ENCODE measurements at places on chromosomes 3 and 15.
A peak's percentile ranks its signal among the peaks of the same experiment; 100 is the strongest.

DNA sequence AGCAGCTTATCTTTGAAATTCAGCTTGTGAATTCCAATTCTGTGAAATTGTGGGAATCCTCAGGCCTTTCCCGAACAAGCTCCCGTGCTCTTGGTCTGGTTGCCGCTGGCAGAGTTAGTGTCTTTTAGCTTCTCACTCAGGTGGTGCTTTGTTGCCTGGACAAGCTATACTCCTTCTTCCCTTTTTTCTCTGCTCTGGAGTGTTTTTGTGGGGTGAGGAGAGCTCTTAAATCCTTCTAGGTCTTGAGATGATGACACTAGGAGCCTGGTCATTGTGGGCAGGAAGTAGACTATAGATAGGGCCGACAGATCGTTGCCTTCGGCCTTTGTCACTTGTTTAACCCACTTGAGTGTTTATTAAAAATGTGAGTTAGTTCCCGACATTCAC is 93.8 kb downstream of the SLCO3A1 start:
- DNase-seq, result no peak

GRCh38 chr15:32942401-32942841 is 224.6 kb downstream of the GREM1 start:
- DNase-seq, result no peak

- DNase-seq, result no peak
These were observed 3.1 kb downstream of the SNRK start for GRCh38 chr3:43289401-43289800.

- peak; percentile 68 for DNase-seq
These were observed 654 bp upstream of the C3orf38 start for GRCh38 chr3:88149101-88149508.

- no peak for DNase-seq
These were observed 30.4 kb upstream of the UMPS start for GRCh38 chr3:124699686-124700396.

DNA sequence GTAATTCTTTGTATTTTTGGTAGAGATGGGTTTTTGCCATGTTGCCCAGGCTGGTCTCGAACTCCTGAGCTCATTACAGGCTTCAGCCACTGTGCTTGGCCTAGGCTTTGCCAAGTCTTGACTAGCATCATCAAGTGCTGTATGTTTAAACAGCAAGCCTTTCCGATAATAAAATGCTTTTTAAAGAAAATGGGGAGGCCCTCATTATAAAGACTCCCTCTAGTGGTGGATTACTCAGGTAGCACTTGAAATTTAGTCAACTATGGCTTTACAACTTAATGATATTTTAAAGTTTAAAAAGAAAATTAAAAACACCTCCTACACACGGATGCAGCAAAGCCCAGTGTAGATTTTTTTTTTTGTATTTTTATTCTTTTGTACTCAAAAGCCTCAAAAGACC is 213.6 kb downstream of the GAP43 start:
- no peak for DNase-seq

DNA sequence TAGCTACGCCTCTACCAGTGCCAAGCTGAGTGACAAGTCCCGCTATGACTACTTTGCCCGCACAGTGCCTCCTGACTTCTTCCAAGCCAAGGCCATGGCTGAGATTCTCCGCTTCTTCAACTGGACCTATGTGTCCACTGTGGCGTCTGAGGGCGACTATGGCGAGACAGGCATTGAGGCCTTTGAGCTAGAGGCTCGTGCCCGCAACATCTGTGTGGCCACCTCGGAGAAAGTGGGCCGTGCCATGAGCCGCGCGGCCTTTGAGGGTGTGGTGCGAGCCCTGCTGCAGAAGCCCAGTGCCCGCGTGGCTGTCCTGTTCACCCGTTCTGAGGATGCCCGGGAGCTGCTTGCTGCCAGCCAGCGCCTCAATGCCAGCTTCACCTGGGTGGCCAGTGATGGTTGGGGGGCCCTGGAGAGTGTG is 5.7 kb downstream of the GRM2 start:
- no peak for DNase-seq

- DNase-seq, result no peak
These were observed 12.3 kb downstream of the FBXL22 start for GRCh38 chr15:63609448-63609847.

DNA sequence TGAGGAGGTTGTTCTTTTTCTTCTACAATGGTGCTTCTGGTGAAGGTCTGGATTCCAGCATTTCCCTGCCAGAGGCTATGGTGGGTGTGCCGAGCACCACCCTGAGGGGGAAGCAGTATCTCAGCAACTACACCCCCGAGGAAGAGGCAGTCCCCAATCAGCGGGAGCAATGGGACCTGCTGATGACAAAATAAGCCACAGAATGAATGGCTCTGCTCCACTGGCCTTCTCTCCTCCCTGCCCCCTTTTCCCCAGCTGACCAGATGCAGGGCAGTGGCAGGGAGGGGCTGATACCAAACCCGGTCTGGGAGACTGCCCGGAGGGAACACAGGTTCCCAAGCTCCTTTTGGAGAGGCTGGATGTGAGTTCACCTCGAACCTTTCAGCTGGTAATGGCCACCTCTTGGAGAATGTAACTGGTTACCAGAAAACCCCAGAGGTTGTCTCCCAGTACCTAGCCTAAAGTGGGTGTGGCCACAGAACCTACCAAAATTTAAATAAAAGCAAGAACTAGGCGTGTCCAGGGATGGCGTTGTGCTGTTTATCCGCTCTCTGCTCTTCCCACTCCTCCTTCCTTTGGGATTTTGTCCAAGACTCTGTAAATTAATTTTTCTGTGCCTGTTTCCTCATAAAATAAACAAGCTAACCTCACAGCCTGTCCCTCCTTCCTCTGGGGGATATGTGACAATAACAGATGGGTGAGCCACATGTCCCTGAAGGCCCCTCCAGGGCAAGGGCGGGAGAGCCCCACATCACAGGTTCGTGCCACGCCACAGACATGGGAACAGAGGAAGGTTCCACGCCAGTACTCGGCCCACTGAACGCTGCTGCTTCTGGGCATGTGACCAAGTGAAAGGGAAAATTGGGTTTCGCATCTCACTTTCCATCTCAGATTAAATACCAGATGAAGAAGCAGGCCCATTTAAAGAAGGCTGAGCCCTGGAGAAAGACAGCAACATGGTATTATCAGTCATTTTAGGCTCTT is 35.1 kb upstream of the SPTBN5 start:
- DNase-seq, result peak; percentile 53

GRCh38 chr3:37144806-37145205 is 29.6 kb downstream of the LRRFIP2 start:
- no peak for DNase-seq

GRCh38 chr3:193780397-193780796 is 187.4 kb downstream of the OPA1 start:
- no peak for DNase-seq

DNA sequence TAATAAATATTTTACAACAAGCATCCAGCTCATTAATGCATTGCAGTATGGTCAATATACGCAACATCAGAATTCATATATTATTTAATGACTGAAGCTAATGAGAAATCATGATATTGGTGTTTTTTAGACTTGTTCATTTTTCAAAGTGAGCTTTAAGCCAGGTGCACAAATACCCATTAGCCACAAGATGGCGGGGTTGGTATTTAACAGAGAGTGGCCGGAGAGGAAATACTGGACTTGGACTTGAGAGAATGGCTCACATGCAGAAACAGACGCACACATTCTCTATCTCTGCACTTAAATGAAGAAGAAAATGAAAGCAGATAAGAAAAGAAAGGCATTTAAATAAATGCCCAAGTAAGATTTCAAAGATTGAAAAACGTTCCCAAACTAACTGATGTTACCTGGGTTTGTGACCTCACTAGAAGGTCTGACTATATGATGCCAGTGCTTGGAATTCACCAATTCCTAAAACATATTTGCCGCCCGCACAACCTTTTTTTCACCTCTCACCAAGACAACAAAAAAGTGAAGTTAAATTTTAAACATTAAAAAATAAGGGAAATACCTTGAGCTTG is 21.2 kb upstream of the CRBN start:
- DNase-seq, result peak; percentile 19

DNA sequence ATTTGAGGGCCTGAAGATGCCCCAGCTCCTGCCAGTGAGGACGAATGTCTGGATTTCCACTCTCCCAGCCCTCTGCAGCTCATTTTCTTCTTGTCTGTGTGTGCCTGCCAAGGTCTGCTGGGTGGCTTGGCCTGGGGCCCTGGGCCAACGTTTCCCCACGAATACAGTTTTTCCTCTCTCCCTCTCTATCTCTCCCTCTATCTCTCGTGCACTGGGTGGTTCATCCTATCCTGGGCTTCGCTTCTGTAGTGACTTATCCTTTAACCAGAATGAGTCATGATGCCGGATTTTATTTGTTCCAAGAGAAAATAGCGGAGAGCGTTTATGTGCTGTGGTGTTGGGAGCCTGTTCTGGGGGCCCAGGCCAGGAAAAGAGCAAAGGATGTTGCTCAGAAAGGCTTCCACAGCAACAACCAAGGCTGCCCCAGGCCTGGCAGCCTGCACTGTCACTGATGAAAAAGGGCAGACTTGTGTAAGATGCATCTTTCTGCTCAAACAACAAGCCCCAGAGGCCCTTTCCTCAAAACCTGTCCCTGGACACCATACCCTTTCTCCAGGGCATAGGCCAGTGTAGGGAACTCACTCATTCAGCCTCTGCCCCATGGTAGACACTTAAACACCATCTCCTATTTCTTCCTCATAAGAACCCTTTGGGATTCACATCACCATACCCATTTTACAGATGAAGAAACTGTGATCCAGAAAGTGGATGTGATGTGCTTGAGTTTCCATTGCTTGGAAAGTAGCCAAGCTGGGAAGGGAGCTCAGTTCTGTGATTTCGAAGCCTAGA is 47.3 kb downstream of the ITGA11 start:
- no peak for DNase-seq

GRCh38 chr3:168066882-168067281 is 28.8 kb downstream of the GOLIM4 start:
- no peak for DNase-seq

DNA sequence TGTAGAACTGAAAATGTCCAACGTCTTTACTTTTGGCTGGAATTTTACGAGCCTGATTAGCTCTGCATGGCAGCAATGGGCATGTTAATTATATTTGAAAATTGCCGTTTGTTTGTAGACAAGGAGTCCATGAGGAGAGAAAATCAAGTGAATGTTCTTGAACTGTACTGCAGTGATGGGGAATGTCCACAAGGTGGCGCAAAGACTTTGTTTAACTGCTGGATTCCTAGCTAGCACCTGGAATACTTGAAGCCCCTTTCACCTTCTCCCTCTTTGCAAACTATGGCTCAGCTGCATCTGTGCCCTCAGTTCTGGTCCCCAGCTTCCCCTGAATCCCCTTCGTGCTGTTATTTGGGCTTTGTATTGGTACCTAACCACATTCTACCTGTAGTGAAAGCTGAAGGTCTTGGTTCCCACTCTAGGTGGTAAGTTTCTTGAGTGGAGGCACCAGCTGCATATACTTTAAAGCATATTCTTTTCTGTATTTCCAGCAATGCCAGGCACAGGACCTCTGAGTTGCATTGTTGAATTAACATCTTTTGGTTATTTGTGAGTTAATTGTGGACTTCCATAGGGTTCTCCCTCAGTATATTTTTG is 25.3 kb downstream of the EXOG start:
- DNase-seq, result peak; percentile 70

GRCh38 chr3:43074482-43074881 is 31.4 kb downstream of the POMGNT2 start:
- DNase-seq, result no peak

GRCh38 chr15:68025835-68026424 is 28.2 kb upstream of the PIAS1 start:
- no peak for DNase-seq

DNA sequence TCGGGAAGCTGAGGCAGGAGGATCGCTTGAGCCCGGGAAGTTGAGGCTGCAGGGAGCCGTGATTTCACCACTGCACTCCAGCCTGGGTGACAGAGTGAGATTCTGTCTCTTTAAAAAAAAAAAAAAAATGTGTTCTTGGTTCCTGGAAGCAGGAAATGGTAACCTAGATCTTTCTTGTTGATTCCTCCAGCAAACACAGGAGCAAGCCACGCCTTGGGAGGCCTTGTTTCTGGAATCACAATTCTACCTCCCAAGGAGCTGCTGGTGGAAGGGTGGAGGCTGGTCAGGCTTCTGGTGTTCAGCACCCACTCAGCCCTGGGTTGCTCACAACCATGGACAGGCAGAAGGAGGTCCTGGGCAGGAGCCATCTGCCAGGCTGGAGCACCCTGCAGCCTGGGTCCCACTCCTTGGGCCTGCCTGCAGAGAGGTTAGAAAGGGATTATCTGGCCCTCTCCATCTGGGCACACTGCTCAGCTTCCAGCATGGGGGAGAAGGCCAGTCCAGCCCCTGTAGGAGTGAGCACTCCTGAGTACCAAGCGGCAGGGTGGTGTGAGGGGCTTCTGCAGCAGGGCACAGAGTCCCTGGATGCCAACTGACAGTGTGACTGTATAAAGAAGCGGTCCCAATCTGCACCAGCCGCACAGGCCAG is 65.6 kb downstream of the ABTB1 start:
- no peak for DNase-seq

- no peak for DNase-seq
These were observed 41.4 kb upstream of the BSN start for GRCh38 chr3:49512781-49513355.

DNA sequence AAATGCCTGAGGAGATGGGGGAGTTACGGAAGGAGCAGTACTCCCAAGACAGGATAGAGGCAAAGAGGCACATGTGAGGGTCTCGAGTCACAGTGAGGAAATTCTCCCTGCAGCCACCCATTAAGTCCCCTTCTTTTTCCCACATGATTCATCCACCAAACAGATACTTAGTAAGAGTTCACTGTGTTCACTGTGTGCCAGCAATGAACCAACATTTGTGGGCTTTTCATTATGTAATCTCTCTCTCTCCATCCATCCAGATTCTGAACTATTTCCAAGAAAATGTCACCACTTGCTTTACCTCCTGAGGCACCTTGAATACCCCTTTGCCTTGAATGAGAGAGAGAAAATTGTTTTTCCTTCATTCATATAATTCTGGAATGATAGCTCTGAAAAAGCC is 24.6 kb upstream of the LRRFIP2 start:
- no peak for DNase-seq

DNA sequence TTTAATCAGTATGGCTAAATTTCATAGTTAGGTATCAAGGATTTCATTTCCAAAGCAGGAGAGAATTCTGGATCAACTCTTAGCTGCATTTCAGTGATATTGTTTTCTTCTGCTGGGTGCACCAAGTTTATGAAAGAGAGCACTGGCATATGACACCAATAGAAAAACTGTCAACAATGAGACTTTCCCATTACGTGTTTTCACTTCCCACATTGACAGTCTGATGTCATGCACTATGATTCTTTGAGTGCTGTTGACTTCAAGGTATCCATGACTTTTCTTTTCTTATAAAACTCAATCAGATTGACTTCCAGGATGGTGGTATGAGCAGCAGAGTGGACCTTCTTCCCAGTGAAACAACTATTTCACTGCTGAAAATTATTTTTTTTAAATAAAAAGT is 476.1 kb downstream of the EDEM1 start:
- DNase-seq, result no peak

GRCh38 chr3:66028457-66028856 is 10.3 kb downstream of the MAGI1 start:
- no peak for DNase-seq

Data from stimulated activated CD4-positive, alpha-beta T cell treated with anti-CD3 and anti-CD28 coated beads, Interleukin-15, amount 100 ng/mL, for 24 hours (primary cell).